ENCODE measurements at places on chromosomes 2 and 18.

GRCh38 chr2:5373200-5373599 is 319.0 kb upstream of the SOX11 start:
- DNase-seq: no peak

DNA sequence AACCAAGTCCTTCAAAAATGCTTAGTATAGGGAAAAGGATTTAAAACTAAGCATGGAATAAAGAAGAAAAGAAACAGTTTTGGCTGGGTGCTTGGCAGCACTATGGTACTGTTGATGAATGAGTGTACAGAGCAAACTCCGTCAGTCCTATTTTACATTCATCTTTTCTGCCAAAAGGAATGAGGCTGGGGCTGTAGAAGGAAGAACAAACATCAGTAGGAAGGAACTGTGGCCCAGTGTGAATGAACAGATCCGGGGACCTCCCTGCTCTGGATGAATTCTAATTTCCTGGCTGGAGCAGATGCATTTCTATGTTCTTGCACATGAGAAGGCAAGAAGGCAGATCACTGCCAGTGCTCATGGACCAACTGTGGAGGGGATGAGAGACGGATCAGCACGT is 474.0 kb upstream of the MEIS1 start:
- no peak for DNase-seq

DNA sequence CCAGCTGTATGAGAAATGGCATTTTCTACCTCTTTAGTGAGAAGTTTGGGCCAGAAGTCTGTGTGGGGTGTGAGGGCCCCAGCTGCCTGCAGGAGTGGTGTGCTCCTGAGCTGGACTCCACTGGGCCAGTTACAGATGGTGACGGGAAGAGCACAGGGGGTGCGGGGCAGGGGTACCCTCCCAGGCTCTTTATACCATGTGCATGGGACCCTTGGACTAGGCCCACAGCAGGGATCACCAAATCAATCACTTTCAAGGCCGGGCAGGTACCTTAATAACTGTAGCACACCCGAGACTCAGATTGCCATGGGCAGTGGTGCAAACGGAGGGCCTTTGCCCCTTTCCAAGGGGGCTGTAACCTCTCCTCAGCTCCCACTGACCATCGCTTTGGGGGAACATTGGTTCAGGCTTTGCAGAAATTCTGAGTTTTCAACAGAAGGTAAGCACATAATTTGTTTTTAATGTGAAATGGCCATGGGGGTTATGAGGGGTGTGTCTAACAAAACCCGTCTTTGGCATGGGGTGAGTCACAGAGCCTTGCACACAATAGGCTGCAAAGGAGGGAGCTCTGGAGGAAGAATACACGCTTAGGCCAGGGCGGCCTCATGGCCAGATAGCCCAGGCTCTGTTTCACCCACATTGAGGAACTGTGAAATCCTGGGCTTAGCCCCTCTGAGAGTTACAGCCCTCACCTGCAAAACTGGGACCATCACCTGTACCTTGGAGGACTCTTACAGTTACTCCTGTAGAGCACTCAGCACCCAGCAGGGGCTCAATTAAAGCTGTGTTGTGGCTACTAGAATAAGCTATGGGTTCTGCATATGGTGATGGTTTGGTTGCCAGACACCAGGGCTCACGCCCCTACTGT is 141.0 kb upstream of the BCL2L11 start:
- DNase-seq: no peak

GRCh38 chr2:36266536-36267121 is 88.9 kb upstream of the CRIM1 start:
- DNase-seq: no peak

DNA sequence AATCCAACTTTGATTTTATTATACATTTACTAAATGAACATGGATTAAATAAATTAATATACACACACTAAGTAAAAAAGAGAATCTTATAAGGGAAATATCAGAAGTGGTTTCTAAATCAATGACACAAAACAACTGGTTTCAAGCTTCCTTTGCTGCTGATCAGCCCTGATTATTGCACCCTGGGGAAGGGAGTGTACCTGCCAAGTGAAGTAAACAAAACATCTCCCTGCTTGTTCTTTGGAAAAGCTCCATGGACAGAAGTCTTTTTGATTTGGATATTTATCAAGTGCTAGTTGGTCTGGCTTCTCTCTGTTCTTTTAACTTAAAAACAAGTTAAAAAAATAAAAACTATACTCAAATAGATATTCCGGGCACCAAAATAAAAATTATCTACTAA is 190.1 kb downstream of the PDE11A start:
- DNase-seq: no peak

DNA sequence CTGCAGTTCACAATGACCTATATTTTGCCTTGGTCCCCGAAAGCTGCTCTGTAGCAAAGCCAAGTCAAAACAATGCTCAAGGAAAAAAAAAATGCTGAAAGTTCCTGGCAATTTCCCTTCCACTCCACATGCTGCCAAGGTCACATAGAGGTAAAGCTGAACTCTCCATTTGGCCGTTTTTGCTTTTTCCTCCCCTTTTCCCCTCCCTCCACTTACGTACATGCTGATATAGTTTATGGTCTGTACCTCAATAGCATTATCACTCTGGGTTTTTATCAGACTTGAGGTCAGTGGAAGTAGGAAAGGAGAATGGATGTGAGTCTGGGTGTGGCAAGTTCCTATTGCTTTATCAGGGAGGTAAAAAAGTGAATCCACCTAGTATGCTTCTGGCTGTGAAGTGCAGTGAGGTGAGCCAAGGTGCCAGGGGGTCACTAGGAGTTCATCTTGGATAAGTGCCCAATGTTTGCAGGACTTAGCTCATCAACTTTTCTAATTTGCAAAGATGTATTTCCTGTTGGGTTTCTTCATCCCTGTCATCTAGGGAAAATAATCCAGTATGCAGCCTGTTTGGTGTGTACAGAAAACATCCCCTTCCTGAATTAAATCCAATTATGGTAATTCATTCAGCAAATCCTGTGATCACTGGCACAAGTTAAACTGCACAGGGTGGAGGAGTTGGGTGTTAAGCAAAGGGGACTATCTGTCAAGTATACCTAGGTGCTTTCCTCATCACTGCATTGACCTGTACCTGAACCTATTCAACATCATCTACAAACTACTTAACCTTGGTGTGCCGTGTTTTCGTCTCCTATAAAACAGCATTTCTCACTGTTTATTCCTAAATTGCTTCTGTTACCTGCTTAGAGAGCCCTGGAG is 124.3 kb upstream of the CYP26B1 start:
- DNase-seq: no peak

DNA sequence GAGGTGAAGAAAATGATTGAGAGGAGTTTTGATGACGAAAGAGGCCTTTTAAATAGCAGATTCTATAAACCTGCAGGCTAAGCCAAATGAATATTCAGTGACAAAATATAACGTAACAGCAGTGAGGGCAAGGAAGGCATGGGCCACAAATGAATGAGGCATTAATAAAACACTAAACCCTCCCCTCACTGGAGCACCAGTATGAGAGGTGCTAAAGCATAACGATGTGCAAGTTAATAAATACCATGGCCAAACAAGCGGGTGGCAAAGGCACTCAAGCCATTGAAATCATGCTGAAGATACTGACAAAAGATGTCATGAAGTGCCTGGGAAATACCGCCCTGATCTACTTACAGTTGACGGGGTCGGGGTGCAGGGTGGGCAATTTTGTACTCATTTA is 30.2 kb upstream of the LONRF2 start:
- DNase-seq: no peak

DNA sequence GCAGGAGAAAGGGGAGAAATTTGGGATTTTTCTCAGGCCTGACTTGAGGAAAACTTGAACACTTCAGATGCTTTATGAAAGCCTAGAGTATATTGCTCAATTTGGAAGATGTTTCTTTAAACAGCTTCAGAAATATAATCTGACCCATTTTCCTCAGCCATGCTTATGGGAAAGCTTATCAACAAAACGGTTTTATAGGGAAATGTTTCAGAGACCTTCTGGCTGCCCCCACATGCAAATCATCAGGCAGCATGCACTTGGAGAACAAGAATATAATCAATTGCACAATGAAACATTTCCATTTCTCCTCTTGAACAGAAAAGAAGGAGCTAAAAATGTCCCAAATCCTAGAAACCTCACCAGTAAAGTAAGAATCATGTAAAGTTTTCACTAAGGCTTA is 411.2 kb upstream of the ETAA1 start:
- no peak for DNase-seq

DNA sequence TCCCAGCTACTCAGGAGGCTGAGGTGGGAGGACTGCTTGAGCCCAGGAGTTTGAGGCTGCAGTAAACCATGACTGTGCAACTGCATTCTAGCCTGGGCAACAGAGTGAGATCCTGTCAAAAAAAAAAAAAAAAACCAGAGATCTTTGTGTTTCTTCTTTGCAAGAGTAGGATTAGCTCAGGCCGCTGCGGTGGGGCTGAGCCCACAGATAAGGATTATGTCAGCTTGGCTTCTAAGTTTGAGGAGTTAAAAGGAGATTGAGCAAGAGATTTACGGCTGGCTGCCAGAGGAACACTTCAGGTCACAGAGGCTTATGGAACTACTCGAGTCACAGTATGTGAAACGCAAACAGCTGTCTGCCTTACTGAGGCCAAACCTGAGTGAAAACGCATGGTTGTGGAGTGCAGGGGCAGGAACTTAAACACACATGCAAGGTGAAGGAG is 146.7 kb upstream of the L3MBTL4 start:
- no peak for DNase-seq

DNA sequence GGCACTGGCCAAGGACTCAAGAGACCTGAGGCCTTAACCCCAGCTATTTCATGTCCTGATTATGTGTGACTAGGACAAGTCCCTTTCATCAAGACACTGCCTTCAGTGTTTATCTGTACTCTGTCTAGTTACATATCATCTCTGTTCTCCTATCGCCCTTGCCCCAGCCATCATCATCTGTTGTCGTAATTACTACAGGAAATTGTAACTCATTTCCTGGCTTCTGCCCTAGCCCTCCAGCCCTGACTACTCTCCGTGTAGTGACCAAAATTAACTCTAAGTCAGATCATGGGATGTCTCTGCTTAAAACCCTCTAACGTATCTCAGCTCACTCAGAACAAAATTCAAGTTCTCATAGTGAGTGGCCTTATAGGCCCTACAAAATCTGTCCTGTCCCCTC is 49.3 kb upstream of the LAPTM4A start:
- no peak for DNase-seq

DNA sequence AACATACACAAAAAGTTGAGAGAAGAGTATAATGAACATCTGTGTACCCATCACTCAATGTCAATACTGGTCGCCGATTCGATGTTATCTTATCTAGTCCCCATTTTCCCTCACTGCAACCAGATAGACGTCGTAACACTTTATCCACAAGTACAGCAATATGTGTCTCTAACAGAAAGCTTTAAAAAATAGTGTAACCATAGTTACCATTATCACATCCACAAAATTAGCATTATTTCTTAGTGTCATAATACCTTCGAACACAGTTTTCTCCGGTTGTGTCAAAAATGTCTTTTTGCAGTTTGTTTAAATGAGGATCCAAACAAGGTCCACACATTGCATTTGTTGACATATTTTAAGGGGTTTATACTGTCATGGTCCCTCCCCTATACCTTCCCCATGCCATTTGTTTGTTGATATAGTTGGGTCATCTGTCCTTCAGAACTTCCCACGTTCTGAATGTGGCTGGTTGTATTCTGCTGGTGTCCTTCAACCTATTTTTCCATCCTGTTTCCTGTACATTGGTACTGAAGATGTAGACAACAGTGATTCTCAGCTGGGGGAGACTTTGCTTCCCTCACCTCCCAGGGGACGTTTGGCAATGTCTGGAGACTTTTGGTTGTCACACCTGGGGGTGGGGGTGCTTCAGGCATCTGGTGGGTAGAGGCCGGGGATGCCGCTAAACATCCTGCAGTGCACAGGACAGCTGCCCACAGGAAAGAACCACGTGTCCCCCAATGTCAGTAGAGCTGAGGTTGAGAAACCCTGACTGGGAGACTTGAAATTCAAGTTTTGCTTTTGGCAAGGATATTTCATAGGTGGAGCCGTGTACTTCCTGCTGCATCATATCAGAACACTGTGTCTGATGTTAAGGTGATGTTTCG is 72.7 kb upstream of the SPRED2 start:
- DNase-seq: no peak

DNA sequence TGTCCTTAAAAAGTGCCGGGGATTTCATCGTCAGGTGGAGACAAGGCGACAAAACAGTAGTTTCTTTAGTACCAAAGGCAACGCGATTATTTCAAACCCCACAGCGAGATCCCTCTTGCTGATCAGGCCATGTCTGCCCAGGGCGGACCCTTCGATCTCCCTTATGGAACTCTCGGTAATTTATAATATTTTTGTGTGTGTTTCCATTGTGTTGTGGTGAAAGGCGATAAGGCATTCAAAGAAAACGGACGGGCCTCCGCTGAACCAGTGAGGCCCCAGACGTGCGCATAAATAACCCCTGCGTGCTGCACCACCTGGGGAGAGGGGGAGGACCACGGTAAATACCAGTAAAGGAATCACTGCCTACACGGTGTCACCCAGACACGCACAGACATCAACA is 1.4 kb upstream of the GAD1 start:
- DNase-seq: no peak

GRCh38 chr18:58195278-58195765 is 151.3 kb downstream of the NEDD4L start:
- peak; percentile 6 for DNase-seq

GRCh38 chr2:118983133-118983532 is 41.1 kb downstream of the MARCO start:
- no peak for DNase-seq

DNA sequence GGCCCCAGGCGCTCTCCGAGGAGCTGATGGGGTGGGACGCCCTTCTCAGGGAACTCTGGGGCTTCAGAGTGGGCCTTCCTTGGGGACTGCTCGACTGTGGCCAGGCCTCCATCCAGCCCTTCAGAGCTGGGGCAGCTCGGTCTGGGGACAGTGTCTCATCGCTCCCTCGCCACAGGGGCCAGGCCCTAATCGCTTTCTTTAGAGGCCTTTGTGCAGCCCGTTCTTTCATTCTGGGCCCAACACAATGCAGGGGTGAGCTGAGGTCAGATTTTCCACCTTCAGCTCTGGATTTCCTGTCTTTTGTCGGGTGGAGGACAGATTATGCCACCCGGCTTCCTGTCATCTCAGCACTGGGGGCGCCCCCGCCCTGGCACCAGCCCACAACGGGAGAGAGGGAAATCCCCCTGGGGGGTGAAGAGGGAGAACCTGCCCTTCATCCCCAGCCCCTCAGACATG is 25.2 kb downstream of the MYCN start:
- DNase-seq: peak; percentile 34
